ENCODE measurements at places on chromosomes 12 and 14.

DNA sequence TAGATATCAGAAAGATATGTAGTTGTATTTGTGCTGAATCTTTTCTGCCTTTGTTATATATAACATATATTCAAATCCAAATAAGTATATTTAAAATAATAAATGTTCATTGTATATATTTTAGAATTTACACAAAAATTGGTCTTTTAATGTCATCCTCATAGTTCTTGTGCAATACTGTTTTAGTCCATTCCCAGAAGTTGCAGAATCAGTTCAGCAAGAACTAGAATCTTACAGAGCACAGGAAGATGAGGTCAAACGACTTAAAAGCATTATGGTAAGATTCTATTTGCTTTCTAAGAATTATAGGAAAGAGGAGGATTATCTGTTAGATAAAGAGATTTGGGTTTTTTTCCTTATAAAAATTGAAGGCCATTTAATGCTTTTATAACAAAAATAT lies 51.0 kb downstream of the SCFD1 start:
- DNase-seq: no peak

DNA sequence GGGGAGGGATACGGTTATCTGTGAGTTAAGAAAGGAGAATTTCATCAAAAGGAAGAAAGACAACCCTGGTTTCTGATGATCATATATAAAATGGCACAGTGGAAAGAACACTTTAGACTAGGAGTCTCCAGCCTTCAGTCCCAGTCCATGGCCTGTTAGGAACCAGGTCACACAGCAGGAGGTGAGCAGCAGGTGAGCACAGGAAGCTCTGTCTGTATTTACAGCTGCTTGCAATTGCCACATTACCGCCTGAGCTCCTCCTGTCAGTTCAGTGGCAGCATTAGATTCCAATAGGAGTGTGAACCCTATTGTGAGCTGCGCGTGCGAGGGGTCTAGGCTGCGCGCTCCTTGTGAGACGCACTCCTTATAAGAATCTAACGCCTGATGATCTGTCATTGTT lies 137.9 kb downstream of the BTG1 start:
- DNase-seq: no peak

GRCh38 chr12:132772606-132773005 lies 11.0 kb upstream of the ANKLE2 start:
- DNase-seq: no peak

GRCh38 chr12:69608114-69608513 lies 2.6 kb downstream of the LRRC10 start:
- no peak for DNase-seq

DNA sequence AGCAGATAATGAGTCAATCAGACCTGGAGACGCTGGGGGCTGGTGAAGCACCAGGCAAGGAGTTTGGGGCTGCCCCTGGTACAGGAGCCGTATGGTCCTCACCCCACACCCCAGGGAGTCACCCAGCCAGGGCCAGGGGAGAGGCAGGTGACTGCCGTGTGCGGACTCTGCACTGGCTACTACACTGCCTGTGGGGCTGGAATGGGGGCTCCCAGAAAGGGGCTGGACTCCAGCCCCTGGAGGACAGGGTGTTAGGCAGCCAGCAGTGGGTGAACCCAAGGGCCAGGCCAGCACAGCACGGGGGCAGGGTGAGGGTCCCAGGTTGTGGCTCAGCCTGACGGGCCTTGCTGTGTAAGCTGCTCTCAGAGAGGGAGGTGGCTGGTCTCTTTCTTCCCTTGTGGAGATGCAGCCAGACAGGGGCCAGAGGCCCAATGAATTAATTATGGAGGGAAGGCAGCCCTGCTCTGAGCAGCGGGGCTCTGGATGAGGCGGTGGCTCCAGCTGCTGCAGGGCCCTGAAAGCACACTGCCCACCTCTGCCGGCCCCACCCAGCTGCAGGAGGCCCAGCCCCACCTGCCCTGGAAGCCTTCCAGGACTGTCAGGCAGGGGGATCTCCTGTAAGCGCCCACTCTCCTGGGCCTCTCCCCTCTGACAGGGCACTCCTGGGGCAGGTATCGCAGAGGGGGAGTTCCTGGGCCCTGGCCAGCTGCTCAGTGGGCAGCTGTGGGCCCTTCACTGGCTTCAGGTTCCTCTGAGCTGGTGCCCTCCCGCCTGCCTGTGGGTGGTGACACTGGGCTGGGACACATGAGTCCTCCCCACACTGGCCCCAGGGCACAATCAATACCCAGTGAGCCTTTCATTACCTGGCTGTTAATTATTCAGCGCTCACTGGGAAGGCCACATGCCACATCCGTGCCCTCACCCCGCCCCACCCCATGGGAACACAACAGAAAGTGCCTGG lies 142.5 kb upstream of the C14orf180 start:
- peak; percentile 83 for DNase-seq

Measured in NCI-H1105 treated with DMSO at 0.1 percent for 48 hours (cell line).